ENCODE measurements at places on chromosomes 4 and X. TPM values are rescaled to one million over a fixed set of nuclear protein-coding genes. Genes with fewer than 3 reads are reported as not detected.
A peak's percentile ranks its signal among the peaks of the same experiment; 100 is the strongest.

- no peak for DNase-seq
Observed at GRCh38 chr4:10607206-10607605, 77.4 kb downstream of the CLNK start.

DNA sequence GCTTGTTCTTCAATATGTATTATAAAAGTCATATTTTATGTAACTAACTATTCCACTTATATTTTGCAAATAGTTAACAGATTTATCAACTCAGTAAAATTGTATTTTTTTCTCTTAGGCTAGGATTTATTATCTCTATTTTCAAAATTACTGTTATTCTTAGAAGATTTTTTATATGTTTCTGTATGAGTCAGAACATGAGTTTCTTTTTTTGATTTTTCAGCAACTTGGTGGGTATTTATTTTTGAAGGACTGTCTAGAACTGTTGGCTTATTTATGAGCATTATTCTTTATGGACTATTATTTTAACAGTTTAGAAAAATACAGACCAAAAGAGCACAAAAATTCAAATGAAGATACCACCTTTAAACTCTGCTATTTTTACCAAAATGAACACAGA, 6.8 kb downstream of the AIMP1 start:
- no peak for DNase-seq

DNA sequence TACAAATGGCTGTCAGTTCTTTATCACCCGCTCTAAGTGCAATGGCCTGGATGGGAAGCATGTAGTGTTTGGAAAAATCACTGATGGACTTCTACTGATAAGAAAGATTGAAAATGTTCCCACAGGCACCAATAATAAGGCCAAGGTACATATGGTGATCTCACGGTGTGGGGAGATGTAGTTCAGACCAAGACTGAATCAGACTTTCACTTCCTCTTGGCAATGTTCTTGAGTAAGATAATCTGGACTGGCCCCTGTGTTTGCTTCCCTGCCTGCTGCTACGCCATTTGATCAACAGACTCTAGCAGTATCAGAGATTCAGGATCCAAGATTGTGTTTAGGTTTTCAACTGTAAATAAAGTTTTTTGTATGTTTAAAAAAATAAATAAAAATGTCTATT, 682.2 kb upstream of the AMOT start:
- no peak for DNase-seq

DNA sequence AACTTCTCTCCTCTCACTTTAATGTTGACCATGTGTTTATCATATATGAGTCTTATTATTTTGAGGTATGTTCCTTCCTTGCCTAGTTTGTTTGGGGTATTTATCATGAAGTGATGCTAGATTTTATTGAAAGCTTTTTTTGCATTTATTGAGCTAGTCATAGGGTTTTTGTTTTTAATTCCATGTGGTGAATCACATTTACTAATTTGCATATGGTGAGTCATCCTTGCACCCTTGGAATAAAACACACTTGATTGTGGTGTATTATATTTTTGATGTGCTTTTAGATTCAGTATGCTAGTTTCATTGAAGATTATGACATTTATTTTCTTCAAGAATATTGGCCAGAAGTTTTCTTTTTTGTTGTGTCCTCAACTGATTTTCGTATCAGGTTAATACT, 464.6 kb downstream of the PCDH18 start:
- DNase-seq = no peak

- no peak for DNase-seq
Observed at GRCh38 chrX:109934935-109935334, 68.0 kb upstream of the TMEM164 start.

- DNase-seq = no peak
Observed at GRCh38 chr4:89021684-89022083, 35.3 kb downstream of the FAM13A start.

- DNase-seq = no peak
Observed at GRCh38 chr4:172287117-172287516, 473.9 kb downstream of the GALNTL6 start.

DNA sequence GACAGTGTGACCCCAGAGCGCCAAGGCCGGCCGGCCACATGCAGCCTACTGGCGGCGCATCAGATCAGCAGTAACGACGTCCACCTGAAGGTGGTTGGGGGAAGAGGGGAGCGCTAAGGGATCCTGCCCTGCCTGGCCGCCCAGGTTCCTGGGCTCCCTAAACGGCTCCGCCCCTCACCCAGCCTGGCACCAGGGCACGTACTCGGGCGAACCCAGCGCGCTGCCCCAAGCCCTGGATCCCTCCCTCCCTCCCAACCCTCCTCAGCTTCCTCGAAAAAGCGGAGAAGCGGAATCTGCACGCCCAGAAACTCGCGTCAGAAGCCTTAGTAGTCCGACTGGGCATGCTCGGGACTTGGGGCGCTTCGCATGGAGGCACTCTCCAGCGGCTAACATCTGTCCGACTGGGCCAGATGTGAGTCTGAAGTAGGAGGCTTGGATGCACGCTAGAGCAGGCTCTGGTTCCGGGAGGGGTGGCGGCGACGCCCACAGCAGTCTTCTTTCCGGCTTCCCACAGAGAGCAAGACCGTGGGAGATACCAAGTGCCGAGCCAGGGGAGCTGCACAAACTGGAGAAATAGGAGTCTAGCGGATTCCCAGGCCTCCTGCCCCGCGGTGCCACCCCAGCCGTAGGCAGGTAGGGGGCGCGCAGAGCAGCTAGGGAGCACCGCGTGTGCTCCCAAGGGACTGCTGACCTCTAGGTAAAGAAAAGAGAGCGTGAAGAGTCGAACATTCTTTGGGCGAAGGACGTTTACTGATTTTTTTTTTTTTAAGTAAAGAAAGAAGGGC, 114.3 kb upstream of the TEX13C start:
- DNase-seq = peak; percentile 84

GRCh38 chrX:54181202-54181953, 1.7 kb downstream of the FAM120C start:
- DNase-seq = peak; percentile 44

DNA sequence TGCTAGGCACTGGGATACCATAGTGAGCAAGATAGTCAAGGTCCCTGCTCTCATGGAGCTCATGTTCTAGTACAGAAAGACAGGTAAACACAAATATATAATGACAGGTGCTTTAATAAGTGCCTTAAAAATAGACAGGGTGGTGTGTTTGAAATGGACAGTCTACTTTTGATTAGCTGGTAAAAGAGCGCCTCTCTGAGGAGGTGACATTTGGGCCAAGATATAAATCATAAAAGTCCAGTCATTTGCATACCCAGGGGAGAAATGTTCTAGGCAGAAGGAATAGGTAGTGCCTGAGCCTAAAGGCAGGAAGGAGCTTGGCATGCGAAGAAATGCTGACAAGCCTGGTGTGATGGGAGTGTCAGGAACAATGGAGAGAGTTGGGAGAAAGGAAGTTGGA, 83.6 kb downstream of the DNAAF6 start:
- DNase-seq = no peak

- no peak for DNase-seq
Observed at GRCh38 chrX:77564823-77565222, 117.6 kb downstream of the FGF16 start.

DNA sequence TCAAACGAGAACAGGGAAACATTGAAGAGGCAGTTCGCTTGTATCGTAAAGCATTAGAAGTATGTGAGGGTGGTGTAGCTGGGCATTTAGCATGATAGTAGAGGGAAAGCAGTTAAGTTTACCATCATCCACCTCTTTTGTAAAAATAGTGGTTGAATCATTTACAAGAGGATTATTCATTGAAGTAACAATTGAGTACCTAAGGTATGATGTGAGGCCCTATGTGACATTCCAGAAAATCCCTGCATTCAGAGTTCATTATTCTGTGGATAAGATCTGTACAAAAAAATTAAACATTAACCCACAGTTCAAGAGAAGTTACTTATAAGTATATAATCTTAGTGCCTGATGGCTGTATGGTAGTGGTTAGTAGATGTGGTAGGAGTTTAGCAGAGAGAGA, 22.2 kb upstream of the GCNA start:
- DNase-seq = no peak

GRCh38 chr4:37383579-37384229, 139.2 kb downstream of the NWD2 start:
- DNase-seq = peak; percentile 66

The XKRX gene
- total RNA-seq = 1.0 TPM

The F8A1 gene
- 2.6 TPM for total RNA-seq

The ITM2A gene
- total RNA-seq = 333 TPM

The PORCN gene
- 2.3 TPM for total RNA-seq

The UGT2B11 gene
- 0.82 TPM for total RNA-seq

The FAM47E gene
- 3.0 TPM for total RNA-seq

The BTC gene
- 32.9 TPM for total RNA-seq

Data from tongue (tissue), 3 donors.